ENCODE measurements at places on chromosomes 12 and 14.

DNA sequence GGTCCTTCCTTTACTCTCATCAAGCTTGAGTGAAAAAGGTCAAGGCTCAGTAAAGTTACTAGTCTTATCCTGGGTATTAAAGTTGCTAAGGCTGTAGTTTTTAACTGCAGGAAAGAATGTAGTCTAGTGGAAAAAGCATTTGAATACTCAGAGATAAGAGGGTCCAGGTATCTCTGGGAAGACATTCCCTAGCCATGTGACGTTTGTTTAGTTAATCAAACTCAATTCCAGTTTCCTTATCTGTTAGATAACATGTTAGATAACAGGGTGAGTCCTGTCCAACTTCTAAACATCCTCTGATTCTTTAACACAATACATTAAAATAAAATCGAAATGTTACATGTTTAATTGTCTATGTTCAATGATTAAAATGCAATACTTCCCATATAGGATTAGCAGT lies 720.7 kb upstream of the LMO3 start:
- no peak for DNase-seq

DNA sequence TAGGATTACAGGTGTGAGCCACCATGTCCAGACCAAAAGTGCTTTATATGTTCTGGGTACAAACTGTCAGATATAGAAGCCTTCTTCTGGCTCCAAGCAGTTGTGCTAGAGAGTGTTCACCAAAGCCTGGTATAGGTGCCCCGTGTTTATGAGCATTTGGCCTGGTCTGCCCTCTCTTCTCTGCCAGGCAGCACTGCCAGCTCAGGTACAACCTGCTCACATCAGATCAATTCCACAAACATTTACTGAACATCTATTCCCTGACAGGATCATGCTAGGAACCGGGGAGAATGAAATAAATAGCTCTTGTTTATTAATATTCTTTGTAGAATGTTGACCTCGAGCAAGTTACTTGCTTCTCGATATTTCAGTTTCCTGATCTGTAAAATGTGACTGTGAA lies 20.0 kb upstream of the SOCS2 start:
- no peak for DNase-seq

DNA sequence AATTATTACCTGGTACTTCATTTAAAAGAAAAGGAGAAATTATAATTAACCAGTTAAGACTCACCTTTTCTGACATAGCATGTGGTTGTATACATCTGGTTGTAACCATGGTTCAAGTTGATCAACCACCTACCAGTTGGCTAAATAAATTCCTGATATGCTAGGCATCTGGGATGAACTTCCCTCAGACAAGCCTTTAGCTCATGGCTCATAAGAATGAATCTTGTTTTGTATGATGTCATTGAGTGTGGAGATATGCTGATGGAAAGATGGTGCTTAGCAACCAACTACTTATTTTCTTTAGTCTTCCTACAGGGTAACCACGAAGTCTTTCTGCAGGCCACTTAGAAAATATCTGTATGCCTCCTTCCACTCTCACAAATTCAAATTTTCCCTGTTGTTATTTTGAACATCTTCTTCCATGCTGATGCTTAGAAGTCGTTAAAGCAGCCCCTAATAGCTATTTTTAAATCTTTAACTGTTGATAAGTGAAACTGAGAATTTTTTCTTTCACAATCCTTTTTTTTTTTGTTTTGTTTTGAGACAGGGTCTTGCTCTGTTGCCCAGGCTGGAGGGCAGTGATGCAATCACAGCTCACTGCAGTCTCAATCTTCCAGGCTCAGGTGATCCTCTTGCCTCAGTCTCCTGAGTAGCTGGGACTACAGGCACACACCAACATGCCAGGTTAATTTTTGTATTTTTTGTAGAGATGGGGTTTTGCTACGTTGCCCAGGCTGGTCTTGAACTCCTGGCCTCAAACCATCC lies 51.9 kb upstream of the PTHLH start:
- no peak for DNase-seq

- no peak for DNase-seq
Measured at GRCh38 chr12:81089412-81089811, 11.5 kb downstream of the ACSS3 start.

GRCh38 chr12:16524378-16524777 lies 81.6 kb downstream of the LMO3 start:
- DNase-seq: no peak

DNA sequence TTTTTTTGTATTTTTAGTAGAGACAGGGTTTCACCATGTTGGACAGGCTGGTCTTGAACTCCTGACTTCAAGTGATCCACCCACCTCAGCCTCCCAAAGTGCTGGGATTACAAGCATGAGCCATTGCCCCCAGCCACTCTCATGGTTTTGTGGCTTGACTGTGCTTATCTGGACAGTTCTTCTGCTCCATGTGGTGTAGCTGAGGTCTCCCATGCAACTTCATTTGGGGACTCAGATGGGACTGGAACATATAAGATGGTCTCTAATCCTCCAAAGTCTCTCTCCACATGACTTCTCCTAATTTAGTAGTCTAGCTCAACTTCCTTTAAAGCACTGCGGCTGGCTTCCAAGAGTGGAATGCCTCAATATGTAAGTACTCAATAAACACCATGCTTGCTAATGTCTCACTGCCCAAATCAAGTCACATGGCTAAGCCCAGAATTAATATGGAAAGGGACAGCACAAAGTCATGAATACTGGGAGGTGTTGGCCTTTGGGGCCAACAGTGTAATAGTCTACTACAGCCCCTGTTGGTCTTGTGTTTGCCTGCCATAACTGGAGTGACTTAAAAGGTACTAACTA lies 7.4 kb downstream of the INHBC start:
- DNase-seq: no peak

DNA sequence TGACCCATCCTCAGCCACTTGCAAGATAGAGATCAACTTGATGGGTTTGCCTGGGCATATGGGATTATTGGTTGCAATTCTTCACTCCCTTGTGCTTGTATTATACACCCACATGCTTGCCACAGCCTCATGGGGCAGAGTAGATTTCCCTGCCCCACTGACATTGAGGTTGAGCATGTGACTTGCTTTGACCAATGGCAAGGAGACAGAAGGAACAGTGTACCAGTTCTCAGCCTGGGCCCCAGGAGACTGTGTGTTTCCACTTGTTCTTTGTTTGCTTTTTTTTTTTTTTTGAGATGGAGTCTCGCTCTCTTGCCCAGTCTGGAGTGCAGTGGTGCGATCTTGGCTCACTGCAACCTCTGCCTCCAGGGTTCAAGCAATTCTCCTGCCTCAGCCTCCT lies 31.8 kb downstream of the CALM1 start:
- no peak for DNase-seq

DNA sequence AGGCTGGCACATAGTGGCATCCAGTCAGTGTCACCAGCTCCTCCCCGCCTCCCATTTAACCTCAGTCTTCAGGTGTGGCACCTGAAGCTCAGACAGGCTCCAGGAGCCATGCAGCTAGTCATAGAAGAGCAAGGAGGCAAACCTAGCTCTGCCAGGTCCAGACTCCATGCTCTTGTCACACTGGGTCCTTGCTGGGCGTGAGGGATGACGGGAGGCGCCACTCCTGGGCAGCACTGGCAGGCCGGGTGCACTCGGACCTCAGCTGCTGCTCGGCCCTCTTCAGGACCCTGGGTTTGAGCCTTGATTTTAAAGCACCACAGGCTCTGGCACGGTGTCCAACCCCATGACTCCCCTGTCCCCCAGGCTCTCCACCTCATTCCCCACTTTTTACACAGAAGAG lies 24.1 kb downstream of the ITPK1 start:
- DNase-seq: no peak

- no peak for DNase-seq
Measured at GRCh38 chr14:32468955-32469354, 139.9 kb downstream of the AKAP6 start.

- DNase-seq: no peak
Measured at GRCh38 chr12:60704171-60704914, 1108.5 kb downstream of the SLC16A7 start.

GRCh38 chr14:49456589-49456988 lies 129.6 kb downstream of the RPS29 start:
- DNase-seq: no peak

GRCh38 chr14:36315159-36315853 lies 5.1 kb downstream of the MBIP start:
- no peak for DNase-seq

GRCh38 chr12:106302401-106303201 lies at the start of gene TCP11L2:
TCP11L2 (plus strand) TSS chr12:106302733; CDS start chr12:106311076, 8,343 bp downstream.
- no peak for DNase-seq

- DNase-seq: no peak
Measured at GRCh38 chr12:118337194-118337838, 35.4 kb downstream of the TAOK3 start.

DNA sequence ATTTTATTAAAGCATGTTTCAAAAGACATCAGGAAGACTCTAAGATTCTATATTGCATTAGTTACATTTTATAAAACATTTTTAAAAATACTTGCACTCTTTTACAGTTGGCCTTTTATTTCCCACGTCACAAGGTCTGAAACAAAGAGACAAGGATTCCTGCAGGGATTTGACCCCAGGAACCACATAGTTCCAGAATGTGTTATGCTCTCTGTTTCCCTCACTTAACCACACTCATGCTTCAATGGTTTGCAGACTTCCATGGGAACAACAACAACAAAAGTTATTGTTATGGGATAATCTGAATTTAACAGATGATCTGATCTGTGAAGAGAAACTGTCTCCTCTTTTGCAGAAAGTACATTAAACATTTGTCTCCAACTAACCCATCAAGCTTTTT lies 104.3 kb upstream of the PPFIA2 start:
- DNase-seq: no peak

DNA sequence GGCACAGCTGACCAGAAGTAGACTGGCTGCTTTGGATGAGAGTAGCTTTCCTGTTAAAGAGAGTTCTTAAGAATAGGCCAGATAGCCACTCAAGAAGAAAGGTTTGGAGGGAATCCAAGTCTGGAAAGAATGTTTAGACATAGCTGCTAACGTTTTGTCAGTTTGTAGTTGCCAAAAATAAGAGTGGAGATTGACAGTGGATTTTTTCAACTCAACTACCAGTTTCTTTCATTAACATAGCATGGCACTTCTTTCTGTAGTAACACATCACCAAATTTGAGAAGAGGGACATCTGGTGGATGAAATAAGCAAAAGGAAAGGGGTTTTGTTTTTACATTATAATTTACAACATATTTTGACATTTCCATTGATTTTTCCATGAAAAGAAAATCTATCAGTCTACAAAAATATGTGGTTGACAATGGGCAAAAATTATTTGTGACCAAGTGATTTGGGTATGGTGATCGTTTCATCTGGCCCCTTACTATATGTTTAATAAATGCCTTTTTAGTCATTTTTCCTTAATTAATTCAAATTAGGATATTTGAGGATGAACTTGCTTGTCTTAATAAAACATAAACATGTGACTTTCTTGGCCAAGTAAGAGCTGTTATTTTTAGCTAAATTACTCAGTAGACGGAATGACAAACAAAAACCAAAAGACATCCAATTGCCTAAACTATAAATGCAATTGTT lies 71.1 kb downstream of the PTPRR start:
- no peak for DNase-seq

- no peak for DNase-seq
Measured at GRCh38 chr12:92425165-92425564, 277.6 kb upstream of the PLEKHG7 start.

GRCh38 chr14:78509516-78509915 lies 339.3 kb downstream of the NRXN3 start:
- no peak for DNase-seq

DNA sequence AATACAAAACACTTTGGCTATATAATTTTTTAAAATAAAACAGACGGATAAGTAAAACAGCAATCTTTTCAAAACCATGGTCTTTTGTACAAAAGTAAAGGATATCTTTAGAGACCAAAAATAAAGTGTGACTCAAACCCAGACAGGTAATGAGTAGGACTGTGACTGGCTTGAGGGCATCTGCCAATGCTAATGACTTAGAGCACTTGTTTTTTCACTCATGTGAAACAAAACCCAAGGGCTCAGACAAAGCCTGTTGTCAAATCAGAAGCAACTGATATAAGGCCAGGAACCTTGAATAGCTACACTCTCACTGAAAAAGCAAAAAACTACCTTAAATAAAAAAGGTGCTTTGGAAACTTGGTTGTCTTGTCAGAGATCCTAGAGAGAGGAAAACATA lies 357.4 kb downstream of the TMEM117 start:
- no peak for DNase-seq

GRCh38 chr14:91575469-91576208 lies 65.5 kb upstream of the PPP4R3A start:
- DNase-seq: no peak

- DNase-seq: no peak
Measured at GRCh38 chr14:50762001-50762930, 68.7 kb downstream of the NIN start.

DNA sequence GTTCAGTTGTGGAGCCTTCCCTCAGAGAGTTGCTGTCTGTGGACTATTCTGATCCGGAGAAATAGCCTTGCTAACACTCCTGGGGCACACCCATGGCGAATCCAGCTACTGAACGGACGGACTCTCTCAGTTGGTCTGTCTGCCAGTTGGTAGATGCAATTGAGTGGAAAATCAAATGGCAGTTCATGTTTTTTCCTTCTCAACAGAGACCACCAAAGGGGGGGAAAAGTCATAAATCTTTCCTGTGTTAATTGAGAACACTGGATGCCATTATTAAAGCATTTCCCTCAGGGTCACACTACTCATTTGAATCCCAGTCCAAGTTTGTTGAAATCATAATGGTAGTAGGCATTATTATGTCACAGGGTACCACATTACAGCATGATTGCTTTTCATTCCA lies 354.3 kb upstream of the FAR2 start:
- DNase-seq: no peak

GRCh38 chr14:73859145-73859544 lies 7.5 kb downstream of the PTGR2 start:
- DNase-seq: no peak

DNA sequence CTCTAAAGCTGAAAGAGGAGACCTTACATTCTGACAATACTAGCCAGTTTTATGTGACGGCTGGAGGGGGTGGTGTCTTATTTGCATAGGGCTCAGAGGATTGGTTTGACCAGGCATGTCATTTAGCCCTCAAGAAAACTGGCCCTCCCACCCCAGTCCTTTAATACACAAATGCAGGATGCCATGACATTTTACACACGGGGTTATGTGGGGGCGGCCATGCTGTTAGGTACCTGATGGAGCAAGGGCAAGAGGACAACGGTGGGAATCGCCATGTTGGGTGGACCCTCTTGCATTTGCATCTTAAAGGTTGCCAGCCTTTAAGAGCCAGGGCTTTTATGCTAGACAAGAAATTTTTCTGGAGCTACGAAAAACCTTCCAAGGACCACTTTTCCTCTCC lies 23.3 kb downstream of the MDM2 start:
- no peak for DNase-seq

DNA sequence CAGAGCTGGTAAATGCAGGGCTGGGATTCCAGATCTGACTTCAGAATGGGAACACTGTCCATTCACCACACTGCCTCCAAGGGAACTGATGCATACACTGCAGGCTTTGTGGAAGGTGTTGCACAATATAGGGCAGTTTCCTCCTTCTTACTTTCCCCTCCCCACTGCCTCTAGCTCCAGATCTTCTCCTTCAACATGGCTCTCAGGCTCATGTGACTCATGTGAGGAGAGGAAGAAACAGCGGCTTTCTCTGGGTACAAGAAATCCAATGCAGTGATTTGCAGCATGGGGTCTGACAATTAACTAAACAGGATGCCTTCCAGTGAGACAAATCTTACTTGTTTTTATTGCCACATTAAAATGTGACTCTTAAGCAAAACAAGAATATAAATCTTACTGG lies 447.6 kb upstream of the CCDC196 start:
- no peak for DNase-seq
